ENCODE measurements at places on chromosomes 1 and 21.

DNA sequence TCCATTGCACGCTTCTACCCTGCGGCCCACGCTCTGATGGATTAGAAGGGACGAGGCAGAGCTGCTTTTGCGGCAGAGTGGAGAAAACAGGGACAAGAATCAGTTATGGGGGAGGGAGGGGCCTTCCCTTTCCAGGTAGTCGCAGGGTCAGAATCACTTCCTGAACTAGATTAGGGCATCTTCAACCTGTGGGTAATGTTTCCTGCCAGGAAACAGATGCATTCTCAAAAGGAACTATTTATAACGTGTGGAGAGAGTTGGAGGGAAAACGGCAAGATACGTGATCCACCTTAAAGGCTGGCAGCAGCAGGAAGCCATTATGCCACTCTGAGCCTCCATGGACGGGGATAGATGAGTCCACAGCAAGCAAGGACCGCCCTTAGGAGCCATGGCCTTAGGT lies 59.9 kb upstream of the CNTN2 start:
- no peak for DNase-seq

- no peak for DNase-seq
These were observed 20.3 kb upstream of the TBX19 start for GRCh38 chr1:168260393-168260792.

DNA sequence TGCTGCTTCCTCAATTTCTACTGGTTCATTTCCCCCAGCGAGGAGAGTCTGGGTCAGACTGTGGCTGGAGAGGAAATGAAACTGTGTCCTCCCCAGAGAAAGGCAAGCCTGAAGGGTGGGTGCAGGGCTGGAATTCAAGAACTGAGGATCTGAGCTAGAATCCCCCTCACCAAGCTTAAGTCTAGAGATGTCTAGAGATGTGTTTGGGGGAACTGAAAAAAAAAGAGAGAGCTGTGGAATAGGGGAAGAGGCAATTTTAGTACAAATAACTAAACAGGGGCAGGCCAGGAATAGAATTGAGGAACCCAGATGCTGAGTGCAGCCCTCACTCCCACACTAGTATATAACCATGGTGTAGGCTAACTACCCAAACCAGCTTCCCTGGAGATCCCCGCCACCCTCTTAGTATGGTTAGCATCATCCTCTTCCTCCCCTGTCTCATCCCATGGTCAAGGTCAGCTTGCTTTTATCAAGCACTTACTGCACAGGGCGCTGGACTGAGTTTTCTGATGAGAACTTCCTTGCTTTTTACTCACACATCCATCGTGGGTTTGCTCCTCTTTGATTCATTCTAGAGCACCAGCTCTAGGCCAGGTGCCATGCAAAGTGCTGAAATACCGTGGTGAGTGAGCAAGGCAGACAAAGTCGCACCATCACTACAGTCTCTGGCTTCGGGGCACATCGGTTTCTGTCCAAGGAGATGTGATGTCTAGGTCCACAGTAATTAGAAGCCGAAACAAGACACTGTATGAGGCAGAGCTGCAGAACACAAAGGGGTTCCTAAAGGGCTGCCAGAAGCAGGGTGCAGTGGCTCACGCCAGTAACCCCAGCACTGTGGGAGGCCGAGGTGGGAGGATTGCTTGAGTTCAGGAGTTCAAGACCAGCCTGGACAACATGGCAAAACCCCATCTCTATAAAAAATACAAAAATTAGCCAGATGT lies 112.9 kb upstream of the IPO9 start:
- DNase-seq = no peak

GRCh38 chr1:152367436-152367835 lies 7.6 kb upstream of the FLG2 start:
- DNase-seq = no peak

DNA sequence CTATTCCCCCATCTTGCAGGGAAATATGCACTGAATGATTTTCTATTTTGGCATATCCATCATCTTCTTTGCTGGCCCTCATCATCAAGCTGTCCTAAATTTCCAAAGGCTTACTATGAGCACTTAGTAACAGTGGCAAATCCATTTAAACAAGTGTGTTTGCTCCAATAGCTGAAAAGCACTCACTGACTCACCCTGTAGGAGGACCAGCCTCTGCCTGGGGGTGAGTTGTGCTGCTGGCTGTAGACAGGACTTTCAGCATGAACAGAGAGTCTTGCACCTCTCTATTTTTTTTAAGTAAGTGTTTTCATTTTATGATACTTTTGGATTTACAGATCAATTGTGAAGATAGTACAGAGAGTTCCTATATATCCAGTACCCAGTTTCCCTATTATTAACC lies 97.3 kb downstream of the SLC35F3 start:
- no peak for DNase-seq
